ENCODE measurements at places on chromosomes 5 and 9.

GRCh38 chr5:135426102-135427082, 20.8 kb downstream of the DCANP1 start:
- DNase-seq, result peak; percentile 14

DNA sequence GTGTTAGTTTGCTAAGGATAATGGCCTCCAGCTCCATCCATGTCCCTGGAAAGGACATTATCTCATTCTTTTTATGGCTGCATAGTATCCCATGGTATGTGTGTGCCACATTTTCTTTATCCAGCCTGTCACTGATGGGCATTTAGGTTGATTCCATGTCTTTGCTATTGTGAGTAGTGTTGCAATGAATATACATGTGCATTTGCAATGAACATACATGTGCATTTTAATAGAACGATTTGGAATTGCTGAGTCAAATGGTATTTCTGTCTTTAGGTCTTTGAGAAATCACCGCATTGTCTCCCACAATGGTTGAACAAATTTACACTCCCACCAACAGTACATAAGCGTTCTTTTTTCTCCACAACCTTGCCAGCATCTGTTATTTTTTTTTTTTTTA, 37.7 kb downstream of the DRD1 start:
- no peak for DNase-seq

GRCh38 chr5:111461255-111461671, 51.1 kb downstream of the STARD4 start:
- no peak for DNase-seq

DNA sequence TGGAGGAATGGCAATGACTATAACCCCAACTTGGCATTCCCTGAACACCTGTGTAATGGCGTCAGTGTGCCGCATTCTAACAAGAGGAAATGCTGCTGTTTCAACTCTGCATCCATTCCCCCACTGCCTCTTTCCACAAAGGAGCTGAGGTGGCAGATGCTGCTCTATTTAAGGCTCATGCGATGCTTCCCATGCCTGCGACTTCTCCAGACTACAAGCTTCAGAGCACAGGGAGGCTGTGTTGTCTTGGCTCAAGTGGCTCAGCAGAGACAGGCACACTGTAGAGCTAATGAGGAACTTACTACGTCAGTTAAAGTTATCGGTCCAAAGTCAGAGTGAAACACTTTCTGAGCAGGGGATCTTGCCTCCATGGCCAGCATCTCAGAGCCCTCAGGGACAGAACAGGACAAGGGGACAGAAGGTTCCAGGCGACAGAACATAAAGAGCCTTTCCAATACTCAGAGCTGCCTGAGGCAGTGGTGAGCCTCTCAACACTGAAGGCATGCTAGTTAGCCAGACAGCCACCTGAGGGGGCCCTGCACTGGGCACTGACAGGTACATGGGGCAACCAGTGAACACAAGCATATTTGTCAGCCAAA, 21.8 kb downstream of the TNIP1 start:
- no peak for DNase-seq

GRCh38 chr5:180642779-180643178, 6.6 kb downstream of the FLT4 start:
- DNase-seq, result no peak

DNA sequence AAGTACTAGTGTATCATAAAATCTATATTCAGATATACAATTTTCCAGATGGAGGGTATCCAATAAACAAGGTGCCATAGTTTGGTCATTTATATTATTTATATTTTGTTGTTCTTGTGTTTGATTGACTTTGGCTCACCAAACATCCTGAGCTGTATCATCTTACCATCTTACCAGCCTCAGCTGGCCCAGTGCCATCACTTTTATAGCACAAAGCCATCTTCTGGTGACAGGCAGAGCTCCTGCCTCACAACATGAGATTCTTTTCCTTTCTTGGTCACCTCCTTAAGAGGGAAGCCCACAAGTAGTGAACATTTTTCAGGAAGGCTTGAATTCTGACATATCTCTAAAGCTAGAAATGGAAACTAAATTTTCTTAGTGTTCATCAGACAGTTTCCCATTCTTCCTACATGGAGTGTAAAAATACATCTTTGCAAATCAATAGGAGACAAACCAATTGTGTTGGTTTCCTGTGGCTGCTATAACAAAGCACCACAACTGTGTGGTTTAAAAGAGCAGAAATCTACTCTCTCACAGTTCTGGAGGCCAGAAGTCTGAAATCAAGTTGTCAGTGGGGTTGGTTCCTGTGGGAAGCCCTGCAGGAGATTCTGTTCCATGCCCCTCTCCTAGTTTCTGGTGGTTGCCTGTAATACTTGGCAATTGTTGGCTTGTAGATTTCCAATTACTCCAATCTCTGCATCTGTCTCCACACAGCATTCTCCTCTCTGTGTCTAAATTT, 341.8 kb downstream of the MAN2A1 start:
- no peak for DNase-seq

DNA sequence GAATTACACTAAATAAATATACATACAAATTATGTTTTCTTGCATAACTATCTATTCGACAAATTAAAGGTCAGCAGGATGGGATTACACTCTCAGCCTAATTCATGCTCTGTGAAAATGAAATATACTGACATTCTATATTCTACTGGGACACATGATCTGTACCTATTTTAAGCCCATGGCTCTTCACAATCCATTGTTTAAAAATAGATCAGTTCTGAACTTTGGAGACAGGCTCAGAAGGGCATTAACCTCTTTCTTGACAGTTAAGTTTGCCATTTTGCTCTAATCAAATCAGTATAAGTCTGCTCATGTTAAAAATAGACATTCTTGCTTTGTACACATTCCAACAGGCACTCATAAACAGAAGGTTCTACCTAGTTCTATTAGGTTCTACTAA, 361.2 kb downstream of the HCN1 start:
- DNase-seq, result no peak

- no peak for DNase-seq
These were observed 61.1 kb downstream of the OXCT1 start for GRCh38 chr5:41809128-41809527.

DNA sequence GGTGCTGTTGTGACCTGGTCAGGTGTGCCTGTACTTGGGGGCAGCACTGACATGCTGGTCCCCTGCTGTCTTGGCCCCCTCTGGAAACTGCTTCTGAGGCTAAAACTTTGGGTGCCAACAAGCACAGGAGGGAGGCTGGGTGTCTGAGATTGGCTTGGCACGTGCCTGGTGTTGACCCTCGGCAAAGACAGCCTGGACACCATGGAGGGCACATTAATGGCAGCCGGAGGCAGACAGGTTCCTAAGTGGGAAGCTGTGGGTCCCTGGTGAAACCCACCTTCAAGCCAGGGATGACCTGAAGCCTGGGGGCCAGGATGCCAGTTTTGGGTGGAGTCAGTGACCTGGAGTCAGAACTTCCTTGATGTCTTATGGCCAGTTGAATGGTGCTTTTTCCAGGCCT, 894.1 kb downstream of the PTPRD start:
- DNase-seq, result no peak

DNA sequence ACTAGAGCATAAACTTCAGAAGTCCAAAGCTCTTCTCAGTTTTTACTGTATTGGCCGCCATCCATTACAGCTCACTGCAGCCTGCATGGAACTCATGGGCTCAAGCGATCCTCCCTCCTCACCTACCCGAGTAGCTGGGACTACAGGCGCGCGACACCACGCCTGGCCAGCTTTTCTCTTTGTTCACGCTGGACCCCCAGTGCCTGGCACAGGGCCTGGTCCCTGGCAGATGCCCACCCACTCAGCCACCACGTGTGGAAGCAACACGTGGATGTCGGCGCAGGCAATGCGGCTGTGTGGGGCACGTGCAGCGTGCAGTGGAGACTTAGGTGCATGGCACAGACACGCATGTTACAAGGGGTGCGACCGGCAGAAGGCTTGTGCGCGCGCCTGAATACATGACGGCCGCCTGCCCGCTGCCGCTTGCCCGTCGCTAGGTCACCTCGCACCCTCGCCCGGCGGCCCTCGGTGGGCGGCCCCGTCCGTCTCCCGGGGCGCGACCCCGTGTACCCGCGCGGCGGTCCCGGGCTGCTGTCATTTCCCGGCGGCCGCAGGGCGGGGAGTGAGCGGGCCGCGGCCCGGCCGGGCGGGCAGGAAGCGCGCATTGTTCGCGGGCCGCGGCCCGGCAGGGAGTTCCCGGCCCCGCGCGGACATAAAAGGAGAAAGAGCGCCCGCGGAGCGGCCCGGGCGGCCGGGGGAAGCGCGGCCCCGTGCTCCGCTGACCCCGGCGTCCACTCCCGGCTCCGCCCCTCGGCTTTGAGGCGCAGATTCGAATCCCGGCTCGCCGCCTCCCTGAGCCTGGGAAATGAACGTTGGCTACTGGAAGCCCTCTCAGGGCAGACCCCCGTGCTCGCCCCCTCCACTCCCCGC, 24.1 kb upstream of the PTGS1 start:
- DNase-seq, result no peak

GRCh38 chr5:74239261-74239660, 401.3 kb downstream of the ENC1 start:
- no peak for DNase-seq

DNA sequence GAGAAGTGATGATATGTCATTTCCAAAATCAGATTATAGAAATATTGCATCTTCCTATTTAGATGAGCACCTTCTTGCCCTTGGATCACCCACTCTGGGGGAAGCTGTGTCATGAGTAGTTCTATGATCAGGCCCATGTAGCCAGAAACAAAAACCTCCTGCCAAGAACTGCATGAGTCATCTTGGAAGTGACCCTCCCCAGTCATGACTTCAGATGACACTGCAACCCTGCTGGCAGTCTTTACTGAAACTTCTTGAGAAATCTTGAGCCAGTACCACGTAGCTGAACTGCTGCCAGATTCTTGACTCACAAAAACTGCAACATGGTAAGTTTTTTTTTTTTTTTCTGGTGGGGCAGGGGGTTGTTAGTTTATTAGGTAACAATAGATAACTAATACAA, 439.6 kb upstream of the PTGER4 start:
- DNase-seq, result no peak

GRCh38 chr9:38286357-38286756, 106.1 kb upstream of the ALDH1B1 start:
- no peak for DNase-seq

GRCh38 chr5:74412066-74412465, 228.5 kb downstream of the ENC1 start:
- no peak for DNase-seq

Data from activated T-helper 1 cell treated with anti-CD3 and anti-CD28 coated beads, Interleukin-12 subunit alpha, Interleukin-12 subunit beta, Interleukin-2, Interleukin-4 antibody, amounts not matched to agents 30 ng/mL and 10 ng/mL and 1 ng/mL, durations not matched to agents 14 hours and 24 hours and 36 hours (primary cell).